ENCODE measurements at places on chromosomes 5 and 9.
A peak's percentile ranks its signal among the peaks of the same experiment; 100 is the strongest.

GRCh38 chr5:55638455-55638854 is 73.7 kb downstream of the SLC38A9 start:
- no peak for DNase-seq

- no peak for DNase-seq
These were observed 72.4 kb downstream of the FYB1 start for GRCh38 chr5:39146831-39147540.

GRCh38 chr5:14590949-14591348 is 9.4 kb downstream of the OTULINL start:
- DNase-seq = no peak

GRCh38 chr9:106958955-106959657 is 96.1 kb downstream of the ZNF462 start:
- no peak for DNase-seq

- DNase-seq = no peak
These were observed 173.0 kb downstream of the PARP8 start for GRCh38 chr5:50839472-50839871.

DNA sequence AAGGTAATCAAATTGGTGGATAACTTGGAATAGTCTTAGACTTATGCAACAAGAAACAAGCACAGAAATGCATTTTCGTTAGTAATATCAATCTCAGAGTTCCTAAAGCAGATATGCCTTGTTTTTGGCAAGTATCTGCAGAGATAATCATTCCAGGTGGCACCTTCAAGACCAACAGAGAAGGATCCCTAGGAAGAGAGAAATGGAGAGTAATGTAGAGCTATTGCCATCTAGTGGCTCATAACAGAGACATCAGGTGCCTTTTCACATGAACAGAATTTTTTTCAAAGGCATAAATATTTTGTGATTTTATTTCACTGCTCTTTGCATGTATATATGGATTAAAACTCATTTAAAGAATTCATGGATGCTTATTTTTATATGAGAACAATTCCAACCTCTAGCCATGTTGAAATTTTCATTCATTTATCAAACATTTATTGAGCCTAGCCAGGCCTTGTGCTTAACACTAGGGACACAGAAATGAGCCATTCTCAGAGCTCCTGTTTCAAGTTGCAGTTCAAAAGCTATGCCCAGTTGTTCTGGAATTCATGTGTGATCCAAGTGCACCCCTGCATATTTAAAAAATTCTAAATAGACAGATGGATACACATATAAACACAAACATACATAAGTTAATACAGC is 117.5 kb upstream of the OR13F1 start:
- DNase-seq = no peak

DNA sequence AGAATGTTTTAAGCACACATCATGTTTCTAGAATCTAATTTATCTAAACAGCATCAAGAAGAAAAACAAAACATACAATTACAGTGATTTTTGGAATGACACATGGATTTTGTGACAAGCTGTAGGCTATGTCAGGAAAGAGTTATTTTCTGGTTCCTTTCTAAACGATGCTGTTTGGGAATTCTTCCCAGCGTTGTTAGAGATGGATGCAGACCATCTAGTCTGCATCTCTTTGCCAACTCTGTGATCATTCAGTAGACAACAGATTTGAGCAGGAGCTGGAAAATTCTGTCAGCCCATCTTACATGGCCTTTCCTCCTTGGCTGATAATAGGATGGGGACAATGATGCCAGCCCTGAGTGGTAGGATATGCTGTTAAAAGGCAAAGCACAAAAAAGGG is 295.7 kb upstream of the TRPC7 start:
- DNase-seq = no peak

- no peak for DNase-seq
These were observed 111.1 kb downstream of the GADD45G start for GRCh38 chr9:89715881-89716280.

GRCh38 chr9:126839301-126839700 is 21.1 kb upstream of the ZBTB34 start:
- DNase-seq = no peak

- DNase-seq = peak; percentile 6
These were observed 1.3 kb downstream of the DENND1A start for GRCh38 chr9:123928533-123929176.

DNA sequence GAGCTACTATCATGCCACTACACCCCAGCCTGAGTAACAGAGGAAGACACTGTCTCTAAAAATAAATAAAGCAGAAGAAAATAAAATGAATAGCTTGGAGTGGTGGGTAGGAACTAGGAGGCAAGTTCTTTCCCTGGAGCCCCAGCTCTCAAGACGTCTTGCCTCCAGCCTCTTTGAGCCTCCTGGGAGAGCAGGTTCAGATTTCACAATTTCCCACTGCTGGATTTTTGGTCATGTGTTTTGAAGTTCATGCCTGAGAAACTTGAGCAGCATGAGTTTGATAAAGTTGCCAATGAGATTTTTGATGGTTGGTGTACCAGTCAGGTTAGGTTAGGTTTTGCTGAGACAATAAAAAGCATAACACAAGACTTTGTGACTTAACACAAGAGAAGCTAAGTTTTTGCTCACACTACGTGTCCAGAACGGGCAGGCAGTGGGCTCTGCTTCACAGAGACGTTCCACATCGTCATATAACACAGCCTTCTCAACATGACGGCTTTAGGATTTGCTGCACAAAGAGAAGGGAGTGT is 4.1 kb upstream of the CCDC69 start:
- no peak for DNase-seq

- DNase-seq = peak; percentile 47
These were observed 37.4 kb downstream of the CPEB4 start for GRCh38 chr5:173925449-173926071.

DNA sequence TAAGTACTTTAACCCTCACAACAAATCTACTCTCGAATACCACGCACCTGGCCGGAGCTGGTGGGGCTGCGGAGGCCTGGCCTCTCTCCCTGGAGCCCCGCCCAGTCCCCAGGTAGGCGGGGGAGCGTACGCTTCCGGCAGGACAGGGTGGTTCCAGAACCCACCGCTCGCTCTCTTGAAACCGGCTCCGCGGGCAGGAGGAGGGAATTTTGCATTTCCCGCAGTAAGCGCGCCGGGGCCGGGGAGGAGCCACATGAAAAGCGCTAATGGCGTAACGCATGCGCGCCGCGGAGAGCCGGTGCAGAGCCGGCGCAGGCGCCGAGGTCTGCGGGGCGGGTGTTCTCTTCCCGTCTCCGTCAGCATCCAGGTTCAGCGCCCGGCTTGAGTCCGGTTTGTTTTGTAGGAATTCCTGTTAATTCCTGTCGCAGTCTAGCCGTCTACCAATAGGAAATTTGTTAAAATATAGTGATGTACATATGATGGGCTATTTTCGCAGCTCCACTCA is 20.8 kb downstream of the CAVIN4 start:
- DNase-seq = peak; percentile 86

DNA sequence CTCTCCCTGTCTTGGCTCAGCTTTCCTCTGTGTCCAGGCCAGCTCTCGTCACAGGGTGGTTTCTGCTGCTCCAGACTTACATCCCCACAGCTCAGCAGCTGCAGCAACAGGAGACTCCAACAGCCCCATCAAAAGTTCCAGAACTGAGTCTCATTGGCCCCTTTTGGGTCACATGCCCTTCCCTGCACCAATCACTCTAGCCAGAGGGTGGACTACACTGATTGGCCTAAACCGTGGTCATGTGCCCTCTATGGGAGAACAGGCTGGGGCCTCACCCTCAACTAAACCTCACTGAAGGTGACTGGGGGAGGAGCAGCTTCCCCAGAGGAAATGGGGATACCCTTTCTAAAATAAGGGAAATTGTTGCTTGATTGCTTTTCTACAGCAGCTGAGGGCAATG is 44.4 kb upstream of the CPLX2 start:
- DNase-seq = no peak

DNA sequence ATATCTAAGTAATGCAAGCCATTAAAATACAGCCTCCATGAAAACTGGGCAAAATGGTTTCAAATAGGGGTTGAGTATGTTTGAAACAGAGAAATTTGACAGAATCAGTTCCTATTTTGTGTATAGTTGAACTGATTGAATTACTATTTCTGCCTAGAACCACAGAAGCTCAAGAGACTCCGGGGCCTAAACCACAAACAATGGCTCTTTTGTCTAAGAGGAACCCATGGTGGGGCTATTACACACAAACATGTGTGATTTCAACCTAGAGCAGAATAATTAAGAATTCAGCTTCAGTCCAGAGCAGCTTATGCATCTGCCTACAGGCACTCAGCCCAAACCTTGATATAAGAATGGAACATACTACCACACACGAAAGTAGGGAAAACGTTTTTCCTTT is 171.2 kb upstream of the MPDZ start:
- no peak for DNase-seq

- DNase-seq = no peak
These were observed 425.9 kb upstream of the MPDZ start for GRCh38 chr9:13705373-13705772.

- no peak for DNase-seq
These were observed 210.8 kb upstream of the ELL2 start for GRCh38 chr5:96172436-96172835.

GRCh38 chr9:15469406-15469805 is 41.4 kb downstream of the PSIP1 start:
- no peak for DNase-seq

DNA sequence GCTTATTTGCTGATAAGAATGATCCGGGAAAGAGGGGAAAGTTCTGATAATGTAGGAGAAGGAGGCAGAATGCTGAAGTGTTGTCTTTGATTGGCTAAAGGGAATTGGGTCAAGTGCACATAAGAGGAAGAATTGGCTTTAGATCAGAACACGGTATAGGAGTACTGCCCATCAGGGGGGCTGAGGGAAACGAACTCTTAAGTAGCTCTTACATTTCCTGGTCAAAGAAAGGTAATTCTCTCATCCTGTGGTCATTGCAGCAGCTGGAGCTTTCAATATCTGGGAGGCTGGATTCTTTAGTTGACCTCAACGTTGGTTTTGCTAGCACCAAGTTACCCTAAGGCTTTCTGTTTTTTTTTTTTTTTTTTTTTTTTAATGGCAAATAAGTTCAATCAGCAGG is 178.7 kb upstream of the NR3C1 start:
- DNase-seq = no peak

- DNase-seq = no peak
These were observed 25.6 kb downstream of the CEMIP2 start for GRCh38 chr9:71742703-71743102.

GRCh38 chr9:21615446-21615845 is 133.3 kb upstream of the IFNE start:
- no peak for DNase-seq
